G401 (cell line): ENCODE measurements at places on chromosomes 16 and 17. TPM values are rescaled to one million over a fixed set of nuclear protein-coding genes. Genes with fewer than 3 reads are reported as not detected.

KRT17 gene
- not detected in 2 replicates for total RNA-seq

PERCC1 gene
- total RNA-seq = not detected in 2 replicates

DNA sequence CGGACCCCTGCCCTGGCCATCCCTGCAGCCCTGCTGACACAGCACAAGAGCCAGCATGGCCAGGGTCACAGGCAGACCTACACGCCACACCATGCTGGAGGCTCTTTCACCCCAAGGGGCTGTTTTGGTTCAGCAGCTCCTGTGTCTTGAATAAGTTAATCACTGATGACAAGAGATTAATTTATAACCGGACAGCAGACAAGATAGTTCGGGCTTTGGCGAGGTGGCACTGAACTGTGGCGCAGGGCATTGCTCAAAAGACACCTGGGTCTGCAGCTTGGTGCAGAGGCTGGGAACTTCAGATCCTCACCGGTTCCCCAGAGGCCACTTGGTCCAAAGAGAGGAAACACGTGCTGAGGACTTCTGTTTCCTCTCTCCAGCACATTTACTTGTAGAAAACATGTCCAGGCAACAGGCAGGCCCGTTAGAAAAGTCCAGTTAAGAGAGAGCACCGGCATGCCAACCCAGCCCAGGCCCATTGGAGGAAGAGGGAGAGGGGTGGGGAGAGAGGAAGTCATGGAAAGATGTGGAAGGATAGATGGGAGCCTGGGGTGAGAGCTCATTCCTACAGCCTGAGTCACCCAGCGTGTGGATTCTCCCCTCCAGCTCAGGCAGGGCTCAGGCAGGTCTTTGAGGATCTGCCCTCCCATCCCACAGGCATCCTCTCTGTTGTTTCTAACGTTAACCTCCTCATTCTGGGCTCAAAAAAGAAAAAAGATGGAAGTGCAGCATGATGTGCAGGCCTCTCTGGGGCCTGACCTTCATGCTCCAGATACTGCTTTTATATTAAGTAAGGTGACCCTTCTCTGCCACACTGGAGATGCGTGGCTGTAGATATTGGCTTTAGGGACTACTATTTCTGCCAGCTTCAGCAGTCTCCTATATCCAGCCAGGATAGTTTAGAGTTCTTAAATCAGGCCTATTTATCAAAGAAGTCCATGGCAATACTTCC lies 80.0 kb upstream of the HNF1B start:
- DNase-seq = no peak

DNA sequence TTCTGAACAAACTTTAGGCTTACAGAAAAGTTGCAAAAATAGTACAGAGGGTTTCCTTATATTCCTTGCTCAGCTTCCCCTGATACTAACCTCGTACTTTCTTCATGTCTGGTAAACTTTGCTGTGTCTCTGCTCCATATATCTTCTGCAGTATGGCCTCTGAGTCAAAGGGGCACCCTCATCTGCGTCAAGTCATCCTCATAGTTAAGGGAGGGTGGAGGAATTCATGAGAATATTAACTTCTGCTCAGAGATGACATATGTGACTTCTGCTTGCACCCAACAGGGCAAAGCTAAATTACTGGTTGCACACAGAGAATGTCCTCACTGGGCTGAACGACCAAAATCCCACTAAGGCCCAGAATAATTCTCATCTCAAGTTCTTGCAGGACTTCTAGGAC lies 4.3 kb upstream of the CCL7 start:
- no peak for DNase-seq

DNA sequence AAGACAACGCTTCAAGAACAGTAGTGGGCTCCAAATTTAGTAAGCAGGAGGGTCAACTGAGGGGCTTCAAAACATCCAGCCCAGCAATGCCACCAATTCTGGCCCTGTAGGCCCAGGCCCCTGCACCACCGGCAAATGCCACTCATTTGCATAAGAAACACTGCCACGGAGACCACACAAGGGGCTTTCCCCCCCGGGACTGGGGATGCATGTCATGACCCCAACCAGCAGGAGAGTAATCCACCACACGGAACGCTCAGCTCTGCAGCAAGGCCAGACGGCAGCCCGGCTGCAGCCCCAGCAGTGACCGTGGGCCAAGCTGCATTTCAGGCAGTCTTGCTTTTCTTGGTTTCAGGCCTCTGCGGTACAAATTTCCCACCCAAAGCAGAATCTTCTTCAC lies 14.1 kb downstream of the TMEM11 start:
- DNase-seq = no peak

DNA sequence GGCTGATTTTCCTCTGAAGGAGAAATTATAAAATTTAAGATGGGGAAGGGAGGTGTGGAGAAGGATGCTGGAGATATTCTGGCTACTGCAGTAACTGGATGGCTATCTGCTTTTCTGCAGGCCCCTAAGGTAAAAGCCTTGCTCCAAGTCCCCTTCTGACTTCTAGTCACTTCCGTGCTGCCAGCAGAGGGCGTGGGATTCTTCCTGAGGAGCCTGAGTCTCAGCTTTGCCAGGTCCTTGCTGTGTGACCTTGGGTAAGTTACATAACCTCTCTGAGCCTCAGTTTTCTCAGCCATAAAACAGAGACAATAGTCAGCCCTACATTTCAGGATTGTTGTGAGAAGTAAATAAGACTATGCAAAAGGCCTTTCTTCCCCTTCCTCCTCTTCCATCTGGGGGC lies 24.3 kb upstream of the TMEM220 start:
- peak; percentile 13 for DNase-seq

DNA sequence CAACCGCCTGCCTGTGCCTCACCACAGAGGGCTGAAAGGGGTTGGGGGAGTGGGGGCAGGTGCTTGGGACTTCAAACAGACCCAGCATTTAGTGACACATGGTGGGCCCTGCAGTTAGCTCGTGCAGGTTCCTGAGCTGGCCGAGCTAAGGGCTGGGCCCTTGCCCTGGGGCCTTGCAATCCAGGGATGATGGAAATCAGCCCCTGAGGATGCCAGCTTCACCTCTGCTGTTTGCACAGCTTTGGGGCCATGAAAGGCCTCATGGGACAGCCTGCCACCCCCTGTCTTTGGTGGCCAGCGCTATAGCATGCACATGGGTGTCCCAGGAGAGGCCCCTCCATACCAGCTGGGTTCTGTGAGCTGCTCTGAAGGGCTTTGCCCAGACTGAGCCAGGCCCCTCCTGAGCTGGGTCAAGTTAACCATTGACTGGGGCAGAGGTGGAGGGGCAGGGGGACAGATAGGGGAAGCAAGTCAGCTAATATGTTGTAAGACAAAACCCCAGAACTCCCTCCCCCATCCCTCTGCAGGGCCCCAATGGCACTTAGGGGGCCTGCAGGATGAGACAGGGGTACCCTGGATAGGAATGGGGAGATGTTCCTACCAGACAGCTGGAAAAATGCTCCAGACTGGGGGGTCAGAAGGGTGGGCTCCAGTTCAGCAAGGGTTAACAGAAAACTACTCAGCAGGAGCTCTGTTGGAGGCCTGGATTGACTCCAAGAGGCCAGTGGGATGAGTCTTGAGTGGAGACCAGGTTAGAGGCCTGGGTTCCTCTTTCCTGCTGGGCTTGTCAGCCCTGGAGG lies 692 bp downstream of the PRR15L start:
- DNase-seq = no peak
